ENCODE measurements at places on chromosomes 2 and 18.

- DNase-seq: no peak
Measured at GRCh38 chr2:27973592-27973991, 83.1 kb downstream of the BABAM2 start.

DNA sequence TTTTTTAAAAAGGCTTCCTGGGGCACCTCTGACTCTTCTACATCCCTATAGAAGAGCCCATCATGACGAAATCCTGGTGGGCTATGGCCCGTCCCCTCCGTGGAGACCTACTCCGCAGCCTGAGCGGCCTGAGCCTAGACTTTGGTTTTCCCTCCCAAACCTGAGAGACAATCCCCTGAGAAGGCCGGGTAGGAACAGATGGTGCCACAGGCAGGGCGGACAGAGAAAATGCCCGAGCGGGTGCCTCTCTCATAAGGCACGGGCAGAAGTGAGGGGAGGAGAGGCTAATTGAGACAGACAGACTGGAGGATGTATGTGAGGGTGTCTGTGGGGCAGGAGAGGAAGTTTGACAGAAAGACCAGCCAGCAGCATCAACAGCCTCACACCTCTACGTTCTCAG lies 20.2 kb upstream of the SFXN5 start:
- DNase-seq: no peak

DNA sequence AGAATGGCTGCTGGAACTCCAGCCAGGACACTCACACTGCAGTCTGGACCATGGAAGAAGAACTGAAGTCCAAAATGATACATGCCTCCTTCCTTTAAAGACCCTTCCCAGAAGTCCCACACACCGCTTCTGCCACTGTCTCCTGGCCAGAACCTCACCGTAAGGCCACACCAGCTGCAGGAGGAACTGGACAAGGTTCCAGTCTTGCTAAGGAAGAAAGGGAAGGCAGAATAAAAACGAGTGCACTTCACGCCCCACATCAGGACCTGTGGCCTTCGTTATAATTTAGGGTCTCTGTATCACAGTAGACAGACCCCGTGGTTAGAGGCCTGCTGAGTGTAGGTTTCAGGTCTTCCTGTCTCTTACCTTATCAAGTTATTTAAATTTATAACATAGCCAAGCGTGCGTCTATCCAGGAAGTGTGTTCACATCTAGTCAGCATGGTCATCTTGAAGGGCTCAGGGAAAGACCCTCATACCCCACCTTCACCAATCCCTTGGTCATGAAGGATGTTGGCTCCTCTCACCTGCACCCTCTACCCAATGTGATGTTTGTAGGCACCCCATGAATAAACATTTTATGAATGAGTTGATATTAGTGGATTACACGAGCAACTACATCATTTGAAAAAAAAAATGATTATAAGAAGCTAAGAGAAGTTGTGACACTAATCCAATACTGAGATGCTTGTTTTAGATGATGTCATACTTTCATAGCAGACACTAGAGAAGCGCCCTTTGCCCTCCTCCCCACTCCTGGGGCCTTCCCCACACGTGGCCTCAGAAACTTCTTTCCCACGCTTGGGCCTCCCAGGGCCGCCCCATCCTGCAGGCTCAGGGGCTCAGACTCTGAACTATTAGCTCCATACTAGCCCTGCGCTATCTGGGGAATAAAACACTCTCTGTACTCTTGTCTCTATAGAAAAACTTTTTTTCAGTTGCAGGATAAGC lies 157.6 kb downstream of the FAM210A start:
- no peak for DNase-seq

DNA sequence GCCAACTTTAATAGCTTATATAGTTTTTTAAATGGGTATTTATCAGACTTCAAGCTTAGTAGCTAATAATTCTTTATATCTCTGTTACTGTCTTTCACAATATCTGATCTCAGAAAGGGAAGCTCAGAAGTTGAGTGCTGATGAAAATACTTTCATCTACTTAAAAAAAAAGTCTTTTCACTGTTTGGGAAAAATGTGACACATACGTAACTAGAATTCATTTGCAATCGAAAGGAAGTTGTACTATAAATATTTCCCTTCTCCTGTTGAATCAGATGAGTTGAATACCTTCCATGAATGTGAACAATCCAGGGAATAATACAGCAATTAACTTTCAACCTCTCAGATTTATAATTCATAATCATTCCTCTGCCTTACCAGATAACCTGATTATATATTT lies 811 bp upstream of the SCG2 start:
- no peak for DNase-seq

Measured in T1000 (cell line).